ENCODE measurements at places on chromosomes 7 and 10.

DNA sequence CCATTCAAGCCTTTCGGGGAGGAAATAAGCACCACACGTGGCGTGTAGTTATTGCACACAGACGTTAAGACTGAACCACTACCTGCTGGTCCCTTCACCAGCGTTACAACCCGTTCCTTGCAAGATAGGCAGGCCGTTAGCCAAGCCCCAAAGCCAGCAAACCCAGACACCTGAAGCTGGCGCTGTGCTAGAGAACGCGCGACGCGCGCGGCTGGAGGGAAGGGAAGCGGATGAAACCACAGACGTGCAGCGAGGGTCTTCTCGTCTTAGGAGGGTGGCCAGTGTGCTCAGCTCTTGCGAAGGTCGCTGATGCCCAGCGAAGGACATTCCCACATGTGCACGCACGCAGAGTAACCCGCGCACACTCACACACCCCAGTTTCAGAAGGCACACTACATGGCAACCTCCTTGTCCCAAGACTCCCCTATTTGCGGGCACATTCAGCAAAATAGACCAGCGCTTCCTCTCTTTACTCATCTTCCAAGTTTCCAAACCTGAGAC, 980 bp downstream of the TMEM26 start:
- DNase-seq, result no peak

DNA sequence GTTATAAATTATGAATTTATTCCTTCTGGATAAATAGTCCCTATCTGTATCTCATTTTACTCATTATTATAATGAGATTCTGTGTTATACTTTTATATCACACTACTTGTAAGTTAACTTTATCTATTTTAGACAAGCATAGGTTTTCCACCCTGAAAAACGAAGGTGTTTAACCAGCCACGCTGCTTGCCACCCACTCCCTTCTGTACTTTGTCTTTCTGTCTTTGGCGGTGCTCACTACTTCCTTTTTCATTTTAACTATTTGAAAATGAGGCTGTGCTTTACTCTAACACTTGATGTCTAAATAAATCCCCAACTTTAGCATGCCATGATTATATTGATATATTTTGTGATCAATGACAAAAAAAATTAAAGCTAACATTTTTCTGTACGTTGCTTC, 952.9 kb downstream of the DNAJB9 start:
- no peak for DNase-seq

- DNase-seq, result peak; percentile 27
Observed at GRCh38 chr7:157139111-157139809, 534 bp downstream of the UBE3C start.

DNA sequence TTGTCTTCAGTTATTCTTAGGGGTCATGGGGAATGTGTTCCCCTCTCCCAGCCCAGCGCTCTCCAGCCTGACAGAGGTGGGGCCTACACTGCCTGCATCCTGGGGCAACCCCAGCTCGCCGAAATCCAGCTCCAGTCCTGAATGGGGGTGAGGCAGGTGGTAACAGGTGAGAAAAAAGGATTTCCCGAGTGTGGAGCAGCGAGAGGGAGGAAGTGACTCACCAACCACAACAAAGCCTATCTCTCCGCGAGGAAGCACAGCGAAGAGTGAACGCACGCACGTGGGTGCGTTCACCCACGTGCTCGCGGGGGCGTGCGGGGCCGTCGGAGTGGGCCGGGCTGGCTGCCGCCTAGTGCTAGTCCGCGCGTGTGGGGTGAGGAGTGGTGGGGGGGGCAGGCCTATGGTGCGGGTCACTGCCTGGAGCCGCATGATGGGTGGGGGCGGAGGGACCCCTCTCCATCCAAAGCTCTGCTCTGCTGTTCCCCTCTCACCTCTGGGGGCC, 855 bp upstream of the PALD1 start:
- DNase-seq, result peak; percentile 27

DNA sequence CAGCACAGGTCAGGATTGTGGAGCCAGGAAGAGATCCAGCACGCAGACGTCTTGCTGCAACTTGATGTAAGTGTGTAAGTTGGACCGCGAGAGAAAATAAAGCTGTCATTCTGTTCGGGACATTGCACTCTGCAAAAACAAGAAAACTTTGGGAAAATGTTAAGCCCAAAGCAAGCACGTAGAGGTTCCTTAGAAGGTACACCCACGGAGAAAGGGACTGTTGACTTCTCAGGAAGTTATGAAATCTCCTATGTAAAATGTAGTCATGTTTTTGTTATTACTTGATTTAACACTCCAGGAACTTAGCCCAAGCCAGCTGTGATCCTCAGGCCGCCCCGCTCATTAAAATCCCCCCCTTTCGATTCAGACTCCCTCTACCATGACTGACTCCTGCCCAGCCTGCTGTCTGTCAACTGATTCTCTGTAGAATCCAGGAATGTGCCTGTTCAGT, 196.1 kb upstream of the TCF7L2 start:
- DNase-seq, result no peak

DNA sequence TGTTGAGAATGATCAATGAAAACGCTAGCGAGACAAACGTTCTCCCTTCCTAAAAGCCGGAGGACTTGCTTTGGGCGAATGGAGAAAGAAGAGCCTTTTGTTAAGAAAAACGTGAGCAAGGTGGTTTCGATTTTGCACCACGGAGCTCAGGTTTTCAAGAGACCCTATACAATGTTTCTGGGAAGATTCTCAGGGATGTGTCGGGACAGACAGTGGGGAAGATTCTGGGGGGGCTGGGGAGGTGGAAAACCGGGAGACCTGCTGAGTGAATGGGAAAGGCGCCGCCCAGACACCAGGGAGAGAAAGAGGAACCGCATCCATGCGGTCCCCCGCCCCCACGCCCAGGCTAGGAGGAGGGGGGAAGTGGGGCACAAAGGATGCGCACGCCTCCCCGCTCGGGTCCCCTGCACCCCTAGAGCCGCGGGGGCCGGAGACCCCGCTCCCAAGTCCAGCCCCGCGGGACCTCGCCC, 745 bp downstream of the YWHAG start:
- DNase-seq, result no peak

GRCh38 chr7:39433550-39433949, 132.7 kb upstream of the YAE1 start:
- no peak for DNase-seq

DNA sequence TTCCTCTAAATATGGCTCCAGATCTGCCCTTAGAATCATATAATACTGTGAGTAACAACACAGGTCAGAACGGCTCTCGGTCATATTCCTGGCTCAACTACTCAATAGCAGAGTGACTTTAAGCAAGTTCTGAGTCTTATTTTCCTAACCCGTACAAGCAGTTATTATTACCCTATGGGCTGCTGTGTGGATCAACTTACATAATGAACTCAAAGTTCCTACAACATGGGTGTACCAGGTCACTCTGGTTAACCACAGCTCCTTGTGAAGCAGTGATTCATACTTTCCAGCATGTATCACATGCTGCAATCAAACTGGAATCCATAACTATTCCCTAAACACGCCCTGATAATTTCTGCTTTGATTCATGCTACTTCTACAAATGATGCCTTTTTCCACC, 107.3 kb downstream of the LRRN3 start:
- DNase-seq, result no peak

DNA sequence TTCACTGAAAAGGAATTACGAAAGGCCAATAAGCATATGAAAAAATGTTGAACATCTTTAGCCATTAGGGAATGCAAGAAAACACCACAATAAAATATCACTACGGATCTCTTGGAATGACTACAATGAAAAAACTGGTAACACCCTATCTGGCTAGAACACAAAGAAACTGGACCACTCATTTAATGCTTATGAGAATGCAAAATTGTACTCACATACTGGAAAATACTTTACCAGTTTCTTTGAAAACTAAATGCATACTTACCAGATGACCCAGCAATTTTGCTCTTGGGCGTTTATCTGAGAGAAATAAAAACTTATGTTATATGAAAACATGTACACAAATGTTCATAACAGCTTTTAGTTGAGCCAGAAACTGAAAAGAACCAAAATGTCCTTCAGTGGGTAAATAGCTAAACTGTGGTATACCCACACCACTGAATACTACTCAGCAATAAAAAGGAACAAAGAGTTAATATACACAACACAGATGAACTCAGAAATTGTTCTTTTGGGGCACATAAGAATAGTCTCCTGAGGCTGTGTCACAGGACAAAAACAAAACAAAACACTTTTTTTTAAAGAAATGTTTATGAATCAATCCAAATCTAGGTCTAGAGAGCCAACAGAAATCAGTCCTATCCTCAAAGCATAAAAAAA, 23.5 kb downstream of the CNOT4 start:
- no peak for DNase-seq

DNA sequence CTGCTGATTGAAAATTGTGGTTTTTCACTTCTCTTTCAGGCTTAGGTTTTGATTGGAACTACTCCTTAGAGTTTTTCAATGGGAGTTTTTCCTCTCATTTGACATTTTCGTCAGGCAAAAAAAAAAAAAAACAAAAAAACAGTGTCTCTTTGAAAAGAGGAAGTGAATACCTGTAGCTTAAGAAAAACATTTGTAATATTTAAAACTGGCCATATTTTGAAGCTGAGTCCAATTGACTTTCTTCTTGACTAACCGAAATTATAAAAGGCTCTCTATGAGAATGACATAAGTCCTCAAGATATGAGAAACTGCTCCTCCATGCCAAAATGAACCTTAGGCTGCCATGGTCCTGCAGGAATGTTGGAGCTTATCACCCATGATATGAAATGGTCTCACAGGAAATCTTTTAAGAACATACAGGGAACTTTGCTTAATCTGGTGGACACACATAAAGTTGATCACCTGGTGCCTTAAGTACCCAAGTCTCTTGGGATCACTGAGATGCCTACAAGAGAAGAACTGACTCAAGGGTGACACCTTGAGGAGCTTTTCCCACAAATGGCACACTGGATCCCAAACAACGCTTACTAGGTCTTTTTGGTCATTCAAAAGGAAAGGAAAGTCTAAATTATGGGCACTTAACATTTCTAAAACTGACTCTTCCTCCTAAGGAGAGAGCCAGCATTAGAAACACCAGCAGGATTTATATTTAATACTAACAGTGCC, 263.4 kb downstream of the CDC14C start:
- DNase-seq, result no peak

DNA sequence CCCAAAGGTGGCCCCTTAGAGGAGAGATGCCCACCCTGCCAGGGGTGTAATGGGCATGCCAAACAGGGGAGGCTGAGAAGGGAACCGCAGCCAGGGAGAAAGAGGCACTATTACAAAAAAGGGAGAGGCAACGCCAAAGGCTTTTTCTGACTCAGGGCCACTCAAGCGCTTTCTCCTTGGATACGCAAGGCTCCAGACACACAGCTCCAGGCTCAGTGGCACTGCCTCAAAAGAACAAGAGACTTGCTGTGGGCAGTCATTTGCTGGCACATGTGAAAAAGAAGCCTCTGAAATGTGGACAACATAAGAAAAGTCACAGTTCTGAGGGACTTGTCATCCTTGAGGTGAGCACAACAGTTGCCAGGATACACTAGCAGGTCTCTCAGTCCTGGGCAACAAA, 128.4 kb downstream of the DGKI start:
- DNase-seq, result no peak

GRCh38 chr7:152733286-152733934, 26.1 kb upstream of the ACTR3B start:
- DNase-seq, result no peak

Data from stimulated activated CD8-positive, alpha-beta memory T cell treated with anti-CD3 and anti-CD28 coated beads, Interleukin-4, amount 100 ng/mL, for 1 hour (primary cell).